ENCODE measurements at places on chromosomes 4 and X. TPM values are rescaled to one million over a fixed set of nuclear protein-coding genes. Genes with fewer than 3 reads are reported as not detected.

MAGEA8 gene
- not detected for total RNA-seq

BTC gene
- total RNA-seq = not detected

ZMAT1 gene
- total RNA-seq = not detected

CCKAR gene
- total RNA-seq = not detected

MAGIX gene
- total RNA-seq = 1.7 TPM

PRDM8 gene
- total RNA-seq = not detected

PRICKLE3 gene
- 11.0 TPM for total RNA-seq

SLC25A31 gene
- total RNA-seq = not detected

FAM47E gene
- not detected for total RNA-seq

DDIT4L gene
- total RNA-seq = not detected

PITX2 gene
- 7.9 TPM for total RNA-seq

METTL14 gene
- total RNA-seq = 41.7 TPM

KCNIP4 gene
- total RNA-seq = not detected

DMP1 gene
- not detected for total RNA-seq

NSUN7 gene
- 0.31 TPM for total RNA-seq

LONRF3 gene
- not detected for total RNA-seq

DMRTC1 gene
- total RNA-seq = not detected

GABRQ gene
- not detected for total RNA-seq

JAKMIP1 gene
- total RNA-seq = 4.0 TPM

CENPVL2 gene
- not detected for total RNA-seq

MAGEC2 gene
- total RNA-seq = not detected

TLR3 gene
- 0.53 TPM for total RNA-seq

BTK gene
- total RNA-seq = 140 TPM

HHIP gene
- not detected for total RNA-seq

NEUROG2 gene
- not detected for total RNA-seq

Measured in OCI-LY7 (cell line).